CD8-positive, alpha-beta memory T cell (primary cell): ENCODE measurements at places on chromosomes 7 and 10. TPM values are rescaled to one million over a fixed set of nuclear protein-coding genes. Genes with fewer than 3 reads are reported as not detected.

DNA sequence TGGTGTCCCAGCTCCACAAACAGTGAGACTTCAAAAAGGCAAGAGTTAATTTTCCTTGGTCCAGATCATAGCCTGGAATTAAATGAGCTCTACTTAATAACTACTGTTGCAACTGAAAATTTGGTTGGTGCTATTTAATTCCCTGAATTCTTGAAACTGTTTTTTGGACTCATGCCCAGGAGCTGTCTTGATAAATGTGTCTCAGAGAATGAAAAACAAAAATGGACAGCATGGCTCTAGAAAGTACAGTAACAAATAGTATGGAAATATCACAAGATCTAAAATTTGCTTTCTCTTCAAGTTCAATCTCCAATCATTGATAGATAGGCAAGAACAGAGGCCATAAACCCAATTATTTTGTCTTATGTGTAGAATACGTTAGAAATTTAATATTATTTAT lies 42.5 kb downstream of the CCDC71L start:
- DNase-seq, result no peak

DNA sequence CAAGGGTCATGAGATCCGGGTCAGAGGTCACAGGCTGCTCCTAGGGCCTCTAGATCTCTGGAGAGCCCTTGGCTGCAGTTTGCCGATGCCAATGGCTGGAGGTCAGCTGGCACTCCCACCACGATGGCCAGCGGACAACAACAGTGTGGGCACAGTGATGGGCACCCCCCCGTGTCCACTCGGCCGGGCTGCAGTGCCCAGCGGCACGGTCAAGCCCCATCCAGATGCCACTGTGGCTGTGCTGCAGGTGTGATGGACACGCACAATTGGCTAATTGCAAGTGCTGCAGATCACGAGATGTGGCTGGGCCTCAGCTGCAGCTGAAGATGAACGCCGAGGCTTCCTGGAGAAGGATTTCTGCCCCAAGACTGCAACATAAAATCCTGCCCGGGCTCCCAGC lies 80.7 kb downstream of the PDGFA start:
- DNase-seq, result no peak

DNA sequence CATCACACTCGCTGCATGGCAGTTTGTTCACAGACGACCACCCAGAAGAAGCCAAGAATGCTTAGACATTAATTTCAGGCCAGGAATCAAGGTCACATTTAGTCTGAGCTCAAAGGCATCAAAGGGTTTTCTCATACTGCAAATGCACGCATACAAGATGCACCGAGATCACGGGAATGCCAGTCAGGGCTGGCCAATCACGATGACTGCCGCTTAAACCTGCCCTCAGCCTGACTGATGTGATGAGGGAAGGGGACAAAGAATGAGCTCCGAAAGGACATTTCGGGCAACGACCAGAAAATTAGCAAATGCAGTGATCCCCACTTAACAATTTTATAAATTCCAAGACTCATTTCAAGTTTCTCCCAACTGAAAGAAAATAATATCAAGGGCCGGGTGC lies 20.2 kb downstream of the CTBP2 start:
- no peak for DNase-seq

DNA sequence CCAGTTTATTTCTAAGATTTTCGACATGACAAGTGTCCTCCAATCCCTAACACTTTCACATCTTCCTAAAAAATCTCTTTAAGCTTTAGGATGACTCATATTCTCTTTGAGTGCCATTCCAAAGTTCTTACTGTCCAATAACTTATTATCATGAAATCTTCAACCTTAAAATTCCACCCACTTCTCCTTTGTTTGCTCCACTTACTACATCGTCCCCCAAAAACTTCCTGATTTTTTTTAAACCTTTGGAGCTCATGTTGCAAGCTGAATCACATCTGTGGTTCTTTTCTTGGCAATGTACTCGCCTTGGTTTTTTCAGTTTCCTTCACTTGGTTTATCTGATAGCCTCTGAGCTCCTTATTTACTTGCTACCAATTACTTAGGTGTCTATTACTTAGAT lies 39.2 kb upstream of the JCAD start:
- no peak for DNase-seq

DNA sequence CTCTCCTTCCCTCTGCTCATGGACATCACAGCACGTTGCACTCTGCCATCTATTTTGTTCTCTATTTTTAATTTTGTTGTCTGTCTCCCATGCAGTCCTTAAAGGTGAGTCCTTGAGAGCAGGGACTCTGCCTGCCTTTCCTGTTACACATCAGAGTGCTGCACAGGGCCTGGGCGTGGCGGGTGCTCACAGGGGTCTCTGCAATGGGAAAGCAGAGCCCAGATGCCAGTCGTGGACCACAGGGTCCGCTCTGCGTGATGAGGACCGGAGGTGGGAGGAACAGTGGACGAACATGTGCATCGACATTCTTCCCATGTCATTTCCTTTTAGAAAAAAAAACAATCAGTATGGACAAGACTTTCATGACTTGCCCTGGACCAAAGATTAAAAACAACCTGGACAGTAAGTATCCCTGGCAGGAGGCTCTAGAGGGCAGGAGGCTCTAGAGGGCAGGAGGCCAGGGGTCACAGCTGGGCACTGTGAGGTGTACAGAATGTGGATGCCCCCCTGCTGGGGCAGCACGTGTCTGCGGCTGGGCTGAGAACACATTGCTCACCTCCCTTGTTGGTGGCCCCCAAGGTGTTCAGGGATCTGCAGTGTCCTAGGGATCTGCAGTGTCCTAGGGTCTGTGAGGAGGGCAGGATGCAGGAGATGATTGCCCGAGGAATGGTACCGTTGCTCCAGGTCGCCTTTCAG lies 29.6 kb upstream of the ZNF488 start:
- DNase-seq, result no peak

DNA sequence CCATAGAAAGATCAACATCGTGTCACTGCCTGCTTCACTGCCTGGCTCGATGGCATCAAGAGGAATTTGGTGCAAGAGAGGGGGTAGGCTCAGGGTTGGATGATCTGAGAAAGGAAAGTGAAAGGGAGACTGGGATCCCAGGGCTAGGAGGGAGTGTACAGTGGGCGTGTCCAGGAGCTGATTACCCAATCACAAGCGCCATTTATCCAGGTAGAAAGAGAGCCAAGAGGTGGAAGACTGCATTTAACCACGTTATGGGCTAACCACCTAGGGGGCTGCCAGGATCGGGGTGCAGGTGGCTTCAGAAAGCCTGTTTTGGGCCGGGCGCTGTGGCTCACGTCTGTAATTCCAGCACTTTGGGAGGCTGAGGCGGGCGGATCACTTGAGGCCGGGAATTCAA lies 10.3 kb downstream of the PODXL start:
- no peak for DNase-seq

DNA sequence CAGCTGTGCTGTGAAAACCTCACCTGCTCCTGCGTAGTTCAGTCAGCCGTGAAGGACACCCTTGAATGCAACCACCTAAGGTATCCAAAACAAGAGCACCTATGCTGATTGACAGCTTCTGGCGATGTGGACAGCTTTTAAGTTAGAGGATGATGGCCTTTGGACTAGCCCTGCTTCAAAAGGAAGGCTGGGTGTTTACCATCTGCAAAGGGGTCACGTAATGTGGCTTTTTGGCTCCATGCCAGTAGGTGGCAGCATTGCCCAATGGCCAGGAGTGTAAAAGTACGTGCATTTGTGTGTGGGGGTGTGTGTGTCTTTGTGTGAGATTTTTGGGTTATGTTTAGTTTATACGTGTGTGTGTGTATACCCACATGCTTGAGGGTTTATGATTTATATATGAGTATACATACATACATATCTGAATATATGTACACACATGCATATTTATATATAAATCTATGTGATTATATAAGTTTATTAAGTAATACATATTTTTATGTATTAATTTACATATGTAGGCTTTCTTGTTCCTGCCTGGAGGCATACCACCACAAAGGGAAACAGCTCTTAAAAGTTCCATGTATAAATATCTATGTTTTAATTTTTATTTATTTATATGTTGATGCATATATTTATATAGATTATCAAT lies 236.3 kb upstream of the ANKRD30A start:
- DNase-seq, result no peak

PRRT4 gene
- 0.35 TPM for total RNA-seq

AGR2 gene
- total RNA-seq, result not detected

DGKB gene
- not detected for total RNA-seq

HMX2 gene
- total RNA-seq, result not detected

UPK3B gene
- 0.42 TPM for total RNA-seq
